ENCODE measurements at places on chromosomes 16 and 17. TPM values are rescaled to one million over a fixed set of nuclear protein-coding genes. Genes with fewer than 3 reads are reported as not detected.

- no peak for DNase-seq
These were observed 55.4 kb downstream of the RTN4RL1 start for GRCh38 chr17:1969712-1970111.

GRCh38 chr17:65547253-65547670, 14.2 kb downstream of the AXIN2 start:
- DNase-seq = no peak

DNA sequence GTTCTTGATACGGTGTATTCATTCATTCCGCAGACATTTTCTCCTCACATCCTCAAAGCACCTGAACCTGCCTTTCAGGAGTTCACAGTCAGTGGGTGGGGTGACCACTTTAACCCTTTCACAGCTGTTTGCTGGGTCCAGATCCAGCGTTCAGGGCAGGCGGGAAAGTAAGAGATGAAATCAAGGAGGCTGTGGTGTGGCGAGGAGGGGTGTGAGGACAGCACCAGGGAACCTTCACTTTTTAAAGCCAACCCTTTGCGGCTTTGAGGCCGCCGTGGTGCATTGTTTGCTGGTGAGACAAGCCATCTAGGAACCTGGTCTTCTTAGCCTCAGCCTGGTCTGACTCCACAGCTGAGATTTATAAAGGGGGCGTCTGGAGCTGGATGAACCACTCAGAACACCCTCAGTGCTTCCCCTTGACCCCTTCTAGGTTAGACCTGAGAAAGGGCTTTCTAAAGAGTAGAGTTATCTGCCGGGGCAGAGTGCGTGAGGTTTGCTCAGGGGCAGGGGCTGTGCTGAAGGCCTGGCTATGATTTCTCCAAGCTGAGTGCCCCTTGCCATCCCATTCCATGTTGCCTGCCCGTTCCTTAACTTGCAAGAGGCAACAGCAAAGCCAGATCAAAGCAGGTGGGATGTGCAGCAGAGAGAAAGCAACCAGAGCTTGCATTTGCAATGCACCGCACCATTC, 933 bp downstream of the CCR7 start:
- DNase-seq = no peak

DNA sequence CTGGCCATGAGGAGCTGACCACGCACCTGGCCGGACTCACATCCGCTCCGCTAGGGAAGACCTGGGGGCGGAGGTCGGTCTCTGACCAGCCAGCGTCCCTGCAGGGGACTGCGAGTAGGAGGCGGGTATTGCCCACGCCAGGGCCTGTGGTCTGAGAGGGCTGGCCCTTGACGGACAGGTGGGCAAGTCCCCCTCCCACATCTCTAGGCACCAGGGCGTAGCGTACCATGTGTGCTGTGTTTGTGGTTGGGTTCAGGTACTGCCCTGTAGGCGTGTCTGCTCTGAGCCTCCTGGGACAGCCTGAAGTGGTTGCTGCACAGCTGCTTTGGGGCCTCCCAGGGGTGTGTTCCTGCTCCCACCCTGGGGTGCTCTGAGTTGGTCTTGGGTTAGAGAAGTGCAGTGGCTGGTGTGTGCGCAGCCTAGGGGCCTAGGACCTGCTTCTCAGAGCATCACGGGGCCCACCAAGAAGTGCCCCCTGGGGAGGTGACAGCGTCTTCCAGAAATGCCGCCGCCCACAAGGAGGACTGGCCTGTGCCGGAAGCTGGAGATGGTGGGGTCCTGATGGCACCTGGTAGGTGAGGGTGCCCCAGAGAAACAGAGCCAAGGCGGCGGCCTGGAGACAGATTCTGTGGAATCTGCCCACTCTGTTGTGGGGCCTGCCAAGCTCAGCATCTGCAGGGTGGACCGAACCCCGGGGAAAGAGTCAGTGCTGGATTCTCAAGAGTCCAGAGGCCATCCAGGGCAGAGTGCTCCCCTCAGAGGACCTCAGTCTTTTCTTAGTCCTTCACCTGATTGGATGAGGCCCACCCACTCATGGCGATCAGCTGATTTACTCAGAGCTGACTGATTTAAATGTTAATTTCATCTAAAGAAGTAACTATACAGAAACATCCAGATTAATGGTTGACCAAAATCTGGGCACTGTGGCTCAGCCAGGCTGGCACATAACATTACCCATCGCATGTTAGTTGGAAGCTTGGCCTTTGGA, 48.3 kb downstream of the WDR45B start:
- DNase-seq = no peak

- no peak for DNase-seq
These were observed 70.2 kb upstream of the PSMD7 start for GRCh38 chr16:74226338-74226954.

DNA sequence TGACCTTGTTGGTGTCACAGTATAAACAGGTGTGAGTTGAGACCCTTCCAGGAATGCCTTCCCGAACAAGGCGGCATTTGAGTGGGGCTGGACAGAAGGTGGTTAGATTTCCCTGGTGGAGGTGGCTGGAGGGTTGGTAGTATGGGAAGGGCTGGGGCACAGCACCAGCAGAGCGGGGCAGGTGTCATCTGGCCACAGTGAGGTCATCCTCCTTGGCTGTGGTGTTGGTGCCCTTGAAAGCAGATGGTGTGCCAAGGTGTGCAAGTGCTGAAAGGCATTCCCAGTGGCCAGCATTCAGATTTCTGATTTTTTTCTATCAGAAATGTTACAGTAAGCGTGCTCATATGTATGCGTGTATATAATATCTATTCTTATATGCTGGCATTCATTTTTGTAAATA, 126.6 kb downstream of the LAT start:
- no peak for DNase-seq

- no peak for DNase-seq
These were observed 2.0 kb downstream of the WFIKKN2 start for GRCh38 chr17:50837286-50837979.

The DRC3 gene
- total RNA-seq = 7.2 TPM

Measured in ascending aorta (tissue), 2 donors.